Calu3 (cell line): ENCODE measurements at places on chromosomes 2 and 18. TPM values are rescaled to one million over a fixed set of nuclear protein-coding genes. Genes with fewer than 3 reads are reported as not detected.

Gene NLRC4
- not detected in 2 replicates for total RNA-seq

Gene PRKAG3
- not detected in 2 replicates for total RNA-seq

GRCh38 chr2:26602575-26602974, 38.6 kb downstream of the CIB4 start:
- DNase-seq = no peak

- peak; percentile 35 for DNase-seq
Observed at GRCh38 chr2:96342085-96342484, 6.5 kb downstream of the NCAPH start.

Gene CPS1
- total RNA-seq = 0.80 and 1.1 TPM in 2 replicates

DNA sequence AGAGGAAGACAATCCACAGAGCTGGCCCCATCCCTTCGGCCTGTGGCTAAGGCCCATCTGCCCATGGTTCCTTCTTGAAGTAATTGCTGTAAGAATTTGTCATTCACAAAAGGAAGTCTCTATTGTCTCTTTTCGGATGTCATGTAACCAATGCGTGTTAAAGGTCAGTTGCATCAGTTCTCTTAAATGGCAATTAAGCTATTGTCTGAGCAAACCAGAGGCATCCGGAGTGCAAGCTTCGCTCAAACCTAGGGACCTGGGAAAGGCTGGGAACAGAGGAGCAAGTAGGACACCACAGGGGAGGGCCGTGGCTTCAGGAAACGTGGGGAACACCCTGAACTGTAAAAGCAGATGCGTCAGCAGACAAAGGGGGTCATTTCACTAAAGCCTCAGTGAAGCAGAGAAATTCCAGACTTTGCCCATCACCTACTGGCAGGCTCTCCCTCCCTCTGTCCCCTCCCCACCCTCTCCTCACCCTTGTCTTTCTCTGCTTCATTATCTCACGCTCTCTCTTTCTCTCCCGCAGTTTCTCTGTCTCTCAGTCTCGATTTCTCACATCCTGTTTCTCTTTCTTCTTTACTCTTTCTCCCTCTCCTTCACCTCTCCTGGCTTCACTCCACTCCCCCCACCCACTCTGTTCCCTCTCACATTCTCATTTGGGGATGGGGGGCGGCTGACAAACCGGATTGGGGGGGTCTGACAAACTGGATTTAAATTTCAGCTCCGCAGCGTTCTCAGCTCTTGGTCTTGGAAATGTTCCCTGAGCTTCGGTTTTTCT, 204.6 kb upstream of the TNP1 start:
- no peak for DNase-seq

Gene TRPM8
- total RNA-seq = 1.1 and 1.5 TPM in 2 replicates

- no peak for DNase-seq
Observed at GRCh38 chr18:50802141-50802540, 17.7 kb downstream of the MRO start.
